ENCODE measurements at places on chromosomes 16 and 17. TPM values are rescaled to one million over a fixed set of nuclear protein-coding genes. Genes with fewer than 3 reads are reported as not detected.

GRCh38 chr17:27985736-27986399 is 56.6 kb upstream of the NLK start:
- DNase-seq: no peak

DNA sequence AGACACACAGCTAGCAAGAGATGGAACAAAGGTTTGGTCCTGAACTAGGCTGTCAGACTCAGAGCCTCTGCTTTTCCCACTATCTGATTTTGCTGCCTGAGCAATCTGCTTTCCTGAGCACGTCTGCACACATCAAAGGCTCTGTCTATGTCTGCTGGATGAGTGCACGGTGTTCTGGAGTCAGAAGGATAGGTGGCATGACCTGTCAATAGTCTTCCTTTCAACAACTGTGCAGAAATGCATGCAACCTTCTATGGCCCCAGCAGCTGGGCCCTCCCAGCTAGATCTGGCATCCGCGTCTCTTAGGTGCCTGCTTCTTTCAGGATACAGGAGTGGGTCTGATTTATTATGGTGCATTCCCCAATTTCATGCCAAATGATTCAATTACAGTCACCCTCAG is 138.3 kb downstream of the UTP18 start:
- DNase-seq: no peak

- DNase-seq: no peak
Observed at GRCh38 chr17:67063141-67063540, 18.8 kb downstream of the CACNG1 start.

GRCh38 chr16:56547120-56547948 is 17.5 kb upstream of the MT4 start:
- DNase-seq: no peak

Gene ARL5C
- 0.12 TPM for total RNA-seq

Gene NUTF2
- 90.1 TPM for total RNA-seq

Gene BCO1
- total RNA-seq: not detected

Gene GPRC5C
- total RNA-seq: 1.3 TPM

Gene ZNF205
- 0.28 TPM for total RNA-seq

Gene TP53TG3B
- not detected for total RNA-seq

Gene UNK
- 22.6 TPM for total RNA-seq

Gene CCT6B
- total RNA-seq: 3.4 TPM

Data from activated T-cell treated with anti-CD3 and anti-CD28 coated beads, Interleukin-2, amount 50 U/mL, for 72 hours (primary cell).